Thoracic aorta (tissue), 2 donors: ENCODE measurements at places on chromosomes 7 and 10. TPM values are rescaled to one million over a fixed set of nuclear protein-coding genes. Genes with fewer than 3 reads are reported as not detected.

GRCh38 chr7:135519233-135519688 is 9.4 kb upstream of the CNOT4 start:
- H3K4me3 ChIP-seq, result no peak overlapping the region
- H3K4me1 ChIP-seq, result no peaks in the 10 kb centered on the region
- no peaks in the 10 kb centered on the region for H3K36me3 ChIP-seq
- DNase-seq, result no peak

- peak overlapping the region; percentile 82 for H3K27ac ChIP-seq
- no peaks in the 10 kb centered on the region for H3K36me3 ChIP-seq
- peaks cover 13% of the 10 kb centered on the region for H3K4me1 ChIP-seq
- no peaks in the 10 kb centered on the region for H3K27me3 ChIP-seq
Observed at GRCh38 chr7:112940314-112940732, 146.3 kb downstream of the GPR85 start.

DNA sequence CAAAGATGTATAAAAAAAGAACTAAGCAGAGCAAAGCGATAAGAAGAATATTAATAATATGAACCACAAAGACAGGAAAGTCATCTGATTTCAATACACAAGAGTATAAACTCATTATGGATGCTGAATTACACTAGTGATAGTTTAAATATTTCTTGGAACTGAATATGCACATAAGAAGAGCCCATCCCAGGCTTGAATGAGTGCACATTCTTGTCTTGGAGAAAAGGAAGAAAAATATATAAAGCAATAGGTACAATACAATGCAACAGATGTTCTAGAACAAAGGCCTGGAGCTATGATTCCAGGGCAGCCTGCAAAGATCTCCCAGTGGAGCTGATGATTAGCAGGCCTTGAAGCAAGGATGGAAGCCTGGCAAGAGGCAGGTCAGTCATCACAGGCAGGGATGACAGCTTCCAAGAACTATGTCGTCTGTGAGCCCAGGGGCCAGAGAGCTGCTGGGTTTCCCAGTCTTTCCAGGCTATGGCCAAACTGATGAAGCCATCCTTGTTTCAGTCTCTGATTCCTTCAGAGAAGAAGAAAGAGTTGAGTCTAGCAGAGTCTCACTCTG is 277.6 kb downstream of the KCNMA1 start:
- H3K27me3 ChIP-seq, result no peaks in the 10 kb centered on the region
- H3K4me1 ChIP-seq, result peaks cover 54% of the 10 kb centered on the region
- no peak for DNase-seq
- no peaks in the 10 kb centered on the region for H3K36me3 ChIP-seq
- H3K4me3 ChIP-seq, result no peak overlapping the region
- peak overlapping the region; percentile 3 for H3K27ac ChIP-seq

Gene LRGUK
- 0.14 TPM for total RNA-seq
